Coronary artery (tissue), 2 donors: ENCODE measurements at places on chromosomes 2 and 18.

DNA sequence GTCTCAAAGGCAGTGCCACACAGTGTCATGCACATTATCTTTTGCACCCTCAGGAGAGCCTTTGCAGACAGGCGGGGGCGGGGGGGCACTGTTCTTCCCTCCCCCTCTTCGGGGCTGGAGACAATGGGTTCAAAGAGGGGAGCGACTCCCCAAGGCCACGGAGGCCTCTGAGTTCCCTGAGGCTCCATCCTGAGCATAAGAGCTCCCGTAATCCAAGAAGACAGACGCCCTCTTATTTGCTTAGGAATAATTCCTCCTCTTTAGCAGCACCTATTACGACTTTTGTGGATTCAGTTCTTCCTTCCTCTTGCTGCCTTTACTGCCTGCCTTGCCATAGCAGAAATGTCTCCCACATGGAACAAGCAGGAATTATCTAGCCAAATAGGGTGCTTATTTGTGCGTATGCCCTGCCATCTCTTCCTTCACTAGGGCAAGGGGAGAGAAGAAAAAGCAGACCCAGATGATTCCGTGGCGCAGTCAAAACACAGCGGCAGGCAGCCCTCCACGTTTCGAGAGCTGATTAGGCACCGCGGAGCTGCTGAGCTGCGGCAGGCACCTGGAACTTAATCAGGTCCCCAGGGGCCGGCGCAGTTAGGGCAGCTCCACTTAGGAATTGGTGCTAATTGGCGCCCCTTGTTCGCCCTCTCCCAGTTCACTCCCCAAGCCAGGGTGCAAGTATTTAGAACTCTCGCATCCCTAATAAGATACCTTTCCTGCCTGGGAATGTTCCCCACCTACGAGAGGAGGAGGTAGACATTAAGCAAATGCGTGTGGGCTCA, 233.4 kb upstream of the MYT1L start:
- no peak for DNase-seq

GRCh38 chr2:146804288-146804687, 1040.5 kb upstream of the ACVR2A start:
- no peak for DNase-seq

- DNase-seq, result no peak
Observed at GRCh38 chr2:180829261-180829660, 151.1 kb upstream of the UBE2E3 start.

DNA sequence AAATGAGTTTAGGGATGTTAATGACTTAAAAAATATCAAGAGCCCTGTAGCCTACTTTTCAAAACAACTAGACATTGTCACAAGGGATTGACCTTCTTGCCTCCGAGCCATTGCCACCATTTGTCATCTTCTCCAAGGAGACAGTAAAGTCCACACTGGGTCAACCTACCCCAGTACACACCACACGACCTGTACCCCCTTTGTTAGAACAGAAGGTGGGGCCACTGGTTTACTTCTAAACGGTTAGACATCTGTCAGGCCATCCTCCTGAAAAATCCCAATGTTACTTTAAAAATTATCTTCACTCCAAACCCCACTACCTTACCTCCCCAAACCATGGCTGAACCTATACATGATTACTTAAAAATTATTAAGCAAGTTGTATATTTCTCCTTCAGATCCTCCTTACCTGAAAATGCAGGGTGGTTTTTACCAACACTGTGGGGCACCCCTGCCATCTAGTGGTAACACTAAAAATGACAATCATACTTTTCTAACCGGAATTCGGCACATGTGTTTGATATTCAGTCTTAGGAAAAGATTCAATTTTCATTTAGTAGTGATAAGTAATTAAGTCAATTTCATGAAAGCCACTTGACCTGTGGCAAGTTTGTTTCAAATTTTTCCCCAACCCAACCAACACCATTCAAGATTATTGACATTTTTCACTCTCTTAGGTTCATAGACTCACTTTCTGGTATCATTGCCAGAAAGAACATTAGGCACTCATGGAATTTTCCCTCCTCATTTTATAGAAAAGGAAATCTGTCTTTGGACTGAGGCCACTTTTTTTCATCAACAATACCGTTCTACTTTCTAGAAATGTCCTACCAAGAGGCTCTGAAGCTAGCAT, 265.3 kb upstream of the PKDCC start:
- no peak for DNase-seq

DNA sequence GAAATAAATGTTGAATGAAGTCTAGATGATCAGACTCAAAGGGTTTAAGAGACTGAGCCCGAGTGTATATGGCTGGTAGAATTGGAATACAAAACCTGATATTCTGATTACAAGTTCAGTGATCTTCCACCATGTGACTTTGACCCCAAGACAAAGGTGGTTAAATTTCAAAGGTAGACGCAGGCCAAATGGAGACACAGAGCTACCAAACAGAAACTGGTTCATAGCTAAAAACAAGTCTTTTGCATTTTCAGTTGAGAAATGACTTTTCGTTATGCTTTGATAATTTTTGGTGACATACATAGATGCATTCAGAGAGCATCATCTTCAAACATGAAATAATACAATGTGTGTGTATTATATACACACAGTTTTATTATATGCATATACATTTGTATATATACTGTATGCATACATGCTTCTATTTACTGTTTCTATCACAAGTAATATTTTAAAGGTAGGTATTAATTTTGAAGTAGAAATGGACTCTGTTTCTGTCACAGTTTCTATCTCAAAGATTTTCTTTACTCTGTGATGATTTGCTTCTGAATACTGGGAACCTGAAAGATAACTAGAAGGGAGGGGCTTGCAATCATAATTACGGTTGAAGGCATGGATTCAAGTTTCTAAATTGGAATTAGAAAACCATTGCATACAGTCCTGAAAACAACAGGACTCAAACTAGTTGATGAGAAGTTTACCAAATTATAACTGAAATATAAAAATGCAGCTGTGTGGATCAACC, 142.3 kb downstream of the ABCA12 start:
- DNase-seq, result no peak
